Skeletal muscle cell (primary cell): ENCODE measurements at places on chromosomes 2 and 18.
A peak's percentile ranks its signal among the peaks of the same experiment; 100 is the strongest.

GRCh38 chr2:120914839-120915521 lies 179.3 kb downstream of the GLI2 start:
- peak; percentile 70 for DNase-seq

GRCh38 chr2:207996848-207997247 lies 28.5 kb downstream of the PLEKHM3 start:
- no peak for DNase-seq

- DNase-seq, result no peak
These were observed 642.9 kb downstream of the ZEB2 start for GRCh38 chr2:143877056-143877455.

DNA sequence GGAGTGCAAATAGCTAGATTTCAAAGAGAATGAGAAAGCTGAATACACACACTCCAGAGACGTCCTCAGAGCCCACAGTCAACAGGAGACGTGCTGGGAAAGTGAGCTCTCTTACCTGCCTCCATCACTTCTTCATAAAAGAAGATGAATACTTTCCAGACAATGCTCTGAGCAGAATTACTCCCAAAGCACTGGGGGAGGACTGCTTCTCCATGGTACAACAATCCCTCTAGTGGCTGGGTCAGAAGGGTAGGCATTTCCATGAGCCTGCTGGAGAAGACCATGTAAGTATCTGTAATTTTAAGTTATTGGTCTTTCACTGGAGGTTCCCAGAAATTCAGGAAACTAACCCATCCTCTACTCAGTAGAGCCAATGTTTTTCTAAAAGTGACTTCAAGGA lies 190.3 kb downstream of the RBM43 start:
- DNase-seq, result peak; percentile 26

DNA sequence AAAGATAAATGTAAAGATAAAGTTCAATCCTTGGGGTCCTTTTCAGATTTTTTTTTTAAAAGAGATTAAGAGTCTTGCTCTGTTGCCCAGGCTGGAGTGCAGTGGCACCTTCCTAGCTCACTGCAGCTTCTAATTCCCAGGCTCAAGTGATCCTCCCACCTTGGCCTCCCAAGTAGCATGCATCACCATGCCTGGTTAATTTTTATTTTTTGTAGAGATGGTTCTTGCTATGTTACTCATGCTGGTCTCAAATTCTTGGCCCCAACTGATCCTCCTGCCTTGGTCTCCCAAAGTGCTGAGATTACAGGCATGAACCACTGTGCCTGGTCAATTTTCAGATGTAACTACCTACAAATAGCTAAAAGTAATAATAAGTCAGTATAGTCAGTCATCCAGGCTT lies 21.1 kb downstream of the NFE2L2 start:
- DNase-seq, result no peak

DNA sequence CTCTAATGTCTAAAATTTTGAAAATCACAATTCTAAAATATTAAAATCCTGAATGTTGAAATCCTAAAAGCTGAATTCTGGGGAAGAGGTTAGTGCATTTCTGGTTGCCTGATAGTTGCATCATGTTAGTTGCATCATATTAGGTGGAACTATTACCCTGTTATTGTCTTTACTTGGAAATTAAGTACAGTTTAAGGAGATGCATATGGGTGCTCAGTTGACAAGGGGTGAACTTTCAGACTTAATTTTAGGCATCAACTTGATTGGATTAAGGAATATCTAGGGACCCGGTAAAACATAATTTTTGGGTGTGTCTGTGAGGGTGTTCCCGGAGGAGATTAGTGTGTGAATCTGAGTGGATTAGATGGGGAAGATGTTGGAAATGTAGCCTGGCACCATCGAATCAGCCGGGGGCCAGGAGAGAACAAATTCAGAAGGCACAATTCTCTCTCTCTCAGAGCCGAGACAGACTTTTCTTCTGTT lies 409.8 kb downstream of the PLCL1 start:
- DNase-seq, result peak; percentile 22

DNA sequence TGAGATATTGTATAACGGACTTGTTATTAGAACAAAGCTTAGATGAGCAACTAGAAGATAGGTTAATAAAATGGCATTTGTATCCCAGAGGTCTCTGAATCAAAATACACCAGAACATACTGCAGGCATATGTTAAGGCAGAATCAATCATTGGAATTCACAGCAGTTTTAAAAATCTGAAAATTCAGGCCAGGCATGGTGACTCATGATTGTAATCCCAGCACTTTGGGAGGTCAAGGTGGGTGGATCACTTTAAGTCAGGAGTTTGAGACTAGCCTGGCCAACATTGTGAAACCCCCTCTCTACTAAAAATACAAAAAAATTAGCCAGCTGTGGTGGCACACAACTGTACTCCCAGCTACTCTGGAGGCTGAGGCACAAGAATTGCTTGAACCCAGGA lies 405.2 kb downstream of the ZEB2 start:
- DNase-seq, result peak; percentile 23

GRCh38 chr2:16090650-16091575 lies 150.6 kb downstream of the MYCN start:
- DNase-seq, result no peak

- DNase-seq, result no peak
These were observed 154.1 kb downstream of the BAZ2B start for GRCh38 chr2:159462201-159462785.

DNA sequence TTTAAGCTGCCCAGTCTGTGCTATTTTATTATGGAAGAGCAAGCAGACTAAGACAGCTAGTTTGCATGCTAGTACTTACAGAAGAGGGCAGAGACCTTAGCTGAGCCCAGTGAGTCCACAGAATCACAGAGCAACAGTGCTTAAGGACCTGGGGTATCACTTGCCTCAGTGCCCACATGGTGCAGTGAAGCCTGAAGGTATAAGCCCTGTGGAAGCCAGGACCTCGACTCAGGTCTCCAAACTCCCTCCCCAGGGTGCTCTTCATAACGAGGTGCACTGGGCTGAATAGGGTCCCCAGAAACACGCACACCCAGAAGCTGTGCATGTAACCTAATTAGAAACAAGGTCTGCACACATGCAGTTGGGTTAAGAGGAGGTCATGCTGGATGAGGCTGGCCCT lies 718.1 kb downstream of the GALR1 start:
- no peak for DNase-seq

- DNase-seq, result no peak
These were observed 306.9 kb downstream of the PDE11A start for GRCh38 chr2:177765698-177766097.

GRCh38 chr2:235398321-235398720 lies 95.5 kb upstream of the AGAP1 start:
- no peak for DNase-seq

- DNase-seq, result no peak
These were observed 640 bp downstream of the ROCK2 start for GRCh38 chr2:11343650-11344341.

GRCh38 chr2:27029051-27029450 lies 3.7 kb upstream of the TMEM214 start:
- DNase-seq, result no peak

GRCh38 chr2:145116834-145117725 lies 597.2 kb upstream of the ZEB2 start:
- no peak for DNase-seq

DNA sequence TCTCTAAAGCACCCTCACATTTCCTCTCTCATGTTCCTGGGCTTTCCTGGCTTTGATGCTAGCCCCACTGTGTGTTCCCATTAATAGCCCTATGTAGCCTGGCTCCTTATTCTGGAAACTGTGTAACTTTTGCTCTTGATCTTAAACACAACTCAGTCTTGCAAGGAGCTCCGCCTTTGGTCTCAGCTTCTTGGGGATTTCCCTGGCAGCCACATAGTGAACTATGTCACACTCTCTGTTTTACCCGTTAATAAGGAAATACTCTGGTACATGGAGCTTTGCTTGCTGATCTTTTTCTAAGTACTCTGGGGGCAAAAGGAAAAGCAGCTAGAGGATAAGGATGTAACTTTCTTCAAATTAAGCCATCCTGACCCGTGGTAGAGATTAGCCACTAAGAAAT lies 259.3 kb downstream of the NEDD4L start:
- no peak for DNase-seq

DNA sequence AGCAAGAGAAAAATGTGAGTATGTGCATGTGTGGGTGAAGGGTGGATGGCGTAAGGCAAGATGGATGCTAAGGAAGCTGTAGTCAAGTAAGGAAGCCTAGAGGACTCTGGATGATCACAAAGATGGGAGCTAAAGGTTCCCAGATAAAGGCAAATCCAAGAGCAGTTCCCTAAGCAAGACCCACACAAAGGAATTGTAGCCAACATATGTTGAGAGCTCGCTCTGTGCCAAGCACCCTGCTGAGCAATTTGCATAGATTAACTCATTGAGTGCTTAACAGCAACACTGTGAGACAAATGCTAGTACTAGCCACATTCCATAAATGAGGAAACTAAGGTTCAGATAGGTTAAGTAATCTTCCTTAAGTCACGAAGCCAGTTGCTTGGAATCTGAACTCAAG lies 132.6 kb downstream of the C1D start:
- DNase-seq, result no peak

DNA sequence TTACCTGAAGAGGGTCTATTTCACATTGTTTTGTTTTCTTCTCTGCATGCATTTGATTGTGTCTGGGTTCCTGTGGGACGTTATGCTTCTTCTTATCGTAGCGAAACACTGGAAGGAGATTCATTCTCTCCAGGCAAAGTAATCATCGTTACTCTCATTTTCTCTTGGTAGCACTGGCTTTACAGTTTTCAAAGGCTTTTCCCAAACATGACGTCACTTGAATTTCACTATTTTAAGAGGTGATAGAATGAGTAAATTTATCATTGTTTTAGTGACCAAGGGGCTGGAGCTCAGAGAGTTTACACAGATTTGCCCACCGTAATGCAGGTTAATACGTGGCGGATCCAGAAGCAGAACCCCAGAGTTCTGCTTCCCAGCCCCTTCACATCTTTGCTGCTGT lies 391.4 kb downstream of the DCDC2C start:
- DNase-seq, result no peak

DNA sequence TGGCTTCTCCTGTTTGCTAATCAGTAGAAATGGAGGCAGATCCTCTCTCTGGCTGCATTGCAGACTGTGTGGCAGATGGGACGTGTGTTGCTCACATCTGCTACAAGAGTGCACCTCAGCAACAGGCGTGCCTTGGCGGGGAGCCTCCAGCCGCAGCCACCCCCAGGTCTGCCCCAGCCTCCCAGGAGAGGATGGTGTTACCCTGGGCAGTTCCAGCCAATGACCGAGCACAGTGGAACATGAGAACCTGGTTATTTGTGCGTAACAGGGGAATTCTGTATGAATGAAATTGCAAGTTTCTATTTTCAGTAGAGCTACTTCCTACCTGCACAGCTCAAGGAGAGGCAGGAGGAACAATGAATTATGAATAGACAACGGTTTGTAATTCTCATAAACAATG lies 130.6 kb upstream of the CBLN2 start:
- DNase-seq, result no peak

DNA sequence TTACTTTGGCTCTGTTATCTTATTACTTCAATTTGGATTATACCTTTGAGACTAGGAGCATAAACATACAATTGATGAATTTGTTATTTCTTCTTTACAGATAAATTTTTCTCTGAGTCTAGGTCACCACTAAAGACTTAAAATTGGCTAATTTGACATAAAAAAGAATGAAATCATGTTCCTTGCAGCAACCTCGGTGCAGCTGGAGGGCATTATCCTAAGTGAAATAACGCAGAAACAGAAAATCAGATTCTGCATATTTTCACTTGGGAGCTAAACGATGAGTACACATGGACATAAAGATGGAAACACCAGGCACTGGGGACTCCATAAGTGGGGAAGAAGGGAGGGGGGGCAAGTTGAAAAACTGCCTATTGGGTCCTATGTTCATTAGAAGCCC lies 172.8 kb upstream of the SESTD1 start:
- no peak for DNase-seq

DNA sequence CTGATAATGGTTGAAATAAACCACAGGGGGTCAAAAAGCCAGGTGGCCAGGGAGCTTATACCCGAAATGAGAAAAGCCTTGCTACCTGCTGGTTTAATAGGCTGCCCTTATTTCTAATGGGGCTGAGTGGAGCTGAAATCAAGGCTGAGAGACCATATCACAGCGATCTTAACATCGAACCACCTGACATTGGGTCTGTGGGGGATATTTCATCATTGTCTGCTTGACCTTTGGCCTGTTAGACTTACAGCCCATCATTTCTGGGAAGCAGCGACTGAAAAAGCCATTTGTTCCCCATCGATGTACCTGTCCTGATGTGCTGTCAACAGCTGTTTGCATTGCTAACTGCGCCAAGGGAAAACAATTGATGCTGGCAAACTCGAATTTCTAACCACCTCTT lies 199.7 kb upstream of the SLC14A2 start:
- DNase-seq, result no peak

- peak; percentile 71 for DNase-seq
These were observed 349.8 kb downstream of the TNS1 start for GRCh38 chr2:217652761-217653639.

DNA sequence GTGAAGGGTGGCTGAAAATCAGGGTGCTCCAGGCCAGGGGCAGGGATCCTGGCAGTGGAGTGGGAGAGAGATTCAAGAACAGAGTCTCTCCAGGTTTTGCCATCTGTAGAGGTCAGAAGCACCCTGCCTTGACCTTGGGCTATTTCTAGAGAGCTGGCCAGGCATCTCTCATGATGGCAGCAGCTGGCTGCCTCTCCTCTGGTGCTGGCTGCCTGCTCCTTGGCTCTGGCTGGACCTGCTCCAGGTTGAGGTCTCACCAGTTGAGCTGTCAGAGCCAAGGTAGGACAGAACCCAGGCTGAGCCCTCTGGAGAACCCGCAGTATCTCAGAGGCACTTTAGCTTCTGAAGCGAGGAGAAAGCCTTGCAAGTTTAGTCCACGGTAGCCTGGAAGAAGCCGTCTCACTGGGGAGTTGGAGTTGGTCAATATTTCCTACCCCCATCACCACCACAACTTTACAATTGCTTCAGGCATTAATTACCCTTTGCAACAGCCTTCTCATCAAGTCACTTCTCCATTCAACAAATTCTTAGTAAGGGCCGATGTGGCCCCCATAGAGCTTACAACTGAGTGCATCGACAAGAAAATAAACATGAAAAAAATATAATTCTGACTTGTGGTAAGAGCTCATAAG lies 25.6 kb downstream of the GNLY start:
- no peak for DNase-seq

GRCh38 chr2:3293221-3293620 lies 84.4 kb downstream of the EIPR1 start:
- DNase-seq, result no peak

DNA sequence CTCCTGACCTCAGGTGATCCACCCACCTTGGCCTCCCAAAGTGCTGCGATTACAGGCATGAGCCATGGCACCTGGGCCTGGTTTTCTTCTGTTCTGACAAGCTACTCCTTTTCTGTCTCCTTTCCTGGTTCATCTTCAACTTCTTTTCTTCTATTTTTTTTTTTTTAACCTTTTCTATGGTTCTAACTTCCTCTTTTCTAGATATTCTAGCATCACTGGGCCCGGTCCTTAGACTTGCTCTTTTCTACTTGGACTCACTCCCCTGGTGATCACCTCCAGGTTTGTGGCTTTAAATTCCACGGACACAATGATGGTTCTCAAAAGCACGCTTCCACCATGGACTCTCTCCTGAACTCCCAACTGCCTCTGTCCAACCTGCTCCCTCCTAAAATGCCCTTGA lies 2.0 kb downstream of the EIF2AK2 start:
- no peak for DNase-seq
